ENCODE measurements at places on chromosomes 3 and 15.
A peak's percentile ranks its signal among the peaks of the same experiment; 100 is the strongest.

DNA sequence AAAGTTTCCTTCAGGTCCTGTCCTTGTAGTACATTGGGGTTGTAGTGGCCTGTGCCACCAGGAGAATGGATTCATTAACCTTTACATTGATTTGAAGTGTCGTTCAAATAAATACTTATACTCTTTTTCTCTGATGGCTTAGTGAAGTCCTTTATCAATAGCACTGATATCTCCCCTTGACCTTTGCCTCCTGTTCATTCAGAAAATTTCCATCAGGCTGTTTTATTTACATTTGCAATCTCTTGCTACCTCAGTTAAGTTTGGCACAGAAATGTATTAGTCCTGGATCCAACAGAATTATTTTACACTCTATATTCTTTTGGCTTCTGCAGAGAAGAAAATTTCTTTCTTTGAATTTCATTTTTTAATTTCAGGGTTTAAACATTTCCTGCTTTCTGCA is 497.0 kb downstream of the RBMS3 start:
- no peak for DNase-seq

DNA sequence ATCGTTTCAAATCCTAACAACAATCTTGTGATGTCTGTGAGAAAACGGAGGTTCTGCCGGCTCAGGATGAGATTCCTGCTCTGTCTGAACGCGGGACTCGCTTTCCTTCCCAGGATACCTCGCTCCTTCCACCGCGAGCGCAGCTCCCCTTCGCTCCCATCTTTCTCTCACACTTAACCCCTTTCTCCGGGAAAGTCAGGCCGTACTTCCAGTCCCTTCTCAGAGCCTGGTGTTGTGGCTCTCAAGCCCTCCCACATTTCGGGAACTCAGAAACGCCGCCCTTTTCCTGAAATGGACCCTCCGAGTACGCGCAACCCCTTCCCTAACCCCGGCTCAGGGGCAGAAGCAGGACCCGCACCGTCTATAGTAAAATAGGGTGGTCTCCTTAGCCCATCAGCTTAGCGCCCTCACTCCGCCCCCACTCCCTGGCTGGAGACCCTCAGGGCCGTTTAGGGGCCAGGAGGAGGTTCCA is 378 bp upstream of the FEM1B start:
- DNase-seq, result no peak

DNA sequence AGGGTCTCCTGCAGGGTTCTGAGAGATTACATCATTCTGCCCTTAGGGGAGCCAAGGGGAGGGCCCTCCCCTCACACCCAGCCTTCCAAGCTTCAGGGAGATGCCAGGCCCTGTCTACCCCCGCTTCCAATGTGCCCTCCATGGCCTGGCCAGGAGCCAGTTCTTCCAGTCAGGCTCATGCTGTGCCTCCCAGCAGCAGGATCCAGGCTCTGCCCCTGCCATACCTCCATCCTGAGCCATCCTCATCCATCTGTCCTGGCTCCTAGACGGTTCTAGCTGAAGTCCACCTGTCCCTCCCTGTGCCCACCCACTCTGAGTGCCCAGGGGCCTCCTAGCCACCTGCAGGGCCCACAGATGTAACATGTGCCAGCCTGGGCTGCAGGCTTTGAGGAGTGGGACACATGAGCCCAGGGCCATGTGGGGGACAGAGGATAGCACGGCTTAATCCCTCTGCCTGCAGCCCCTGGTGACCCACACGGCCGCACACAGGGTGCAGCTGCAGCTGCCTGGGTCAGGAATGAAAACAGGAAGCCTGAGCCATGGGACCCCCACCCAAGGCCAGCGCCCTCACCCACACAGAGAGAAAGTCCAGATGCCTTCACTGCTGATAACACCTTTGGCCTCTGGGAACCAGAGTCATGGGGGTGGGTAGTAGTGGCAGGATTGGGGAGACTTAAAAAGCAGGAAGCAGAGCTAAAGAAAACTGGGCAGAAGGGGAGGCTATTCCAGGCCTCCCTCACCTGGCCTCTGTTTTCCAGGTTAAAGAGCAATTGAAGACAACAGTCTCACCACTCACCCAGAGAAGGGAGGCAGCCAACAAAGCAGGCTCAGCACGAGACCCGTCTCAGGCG is 11.8 kb downstream of the PLCD1 start:
- DNase-seq, result no peak

DNA sequence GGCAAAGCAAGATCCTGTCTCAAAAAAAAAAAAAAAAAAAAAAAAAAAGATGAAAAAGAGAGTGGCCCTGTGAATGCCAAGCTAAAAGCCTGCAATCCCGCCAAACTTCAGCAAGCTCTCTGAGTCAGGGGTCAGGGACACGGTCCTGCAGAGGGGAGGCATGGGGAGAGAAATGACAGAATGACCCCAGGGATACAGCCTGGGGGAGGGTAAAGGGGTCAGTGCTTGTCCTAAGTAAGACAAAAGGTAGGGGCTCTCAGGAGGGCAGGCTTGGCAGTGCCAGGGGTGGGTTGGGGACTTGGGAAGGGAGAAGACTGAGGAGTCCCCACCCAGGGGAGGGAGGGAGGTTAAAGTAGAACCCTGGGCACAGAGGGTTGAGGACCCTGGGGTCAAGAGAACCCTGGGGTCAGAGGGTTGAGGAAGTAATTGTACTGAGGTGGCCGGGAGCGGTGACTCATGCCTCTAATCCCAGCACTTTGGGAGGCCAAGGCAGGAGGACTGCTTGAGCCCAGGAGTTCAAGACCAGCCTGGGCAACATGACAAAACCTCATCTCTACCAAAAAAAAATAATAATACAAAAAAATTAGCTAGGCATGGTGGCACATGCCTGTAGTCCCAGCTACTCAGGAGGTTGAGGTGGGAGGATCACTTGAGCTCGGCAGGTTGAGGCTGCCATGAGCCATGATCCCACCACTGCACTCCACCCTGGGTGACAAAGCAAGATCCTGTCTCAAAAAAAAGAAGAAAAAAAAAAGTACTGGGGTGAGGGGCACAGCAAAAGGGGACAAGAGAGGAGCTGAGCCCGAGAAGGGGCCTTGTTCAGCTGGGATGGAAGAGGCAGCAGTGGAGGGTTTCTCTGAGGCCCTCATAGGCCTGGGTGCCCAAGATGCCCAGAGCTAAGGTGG is 5.2 kb upstream of the SEMA3B start:
- no peak for DNase-seq

- DNase-seq, result peak; percentile 34
Measured at GRCh38 chr15:34582461-34583371, 735 bp downstream of the GOLGA8B start.

DNA sequence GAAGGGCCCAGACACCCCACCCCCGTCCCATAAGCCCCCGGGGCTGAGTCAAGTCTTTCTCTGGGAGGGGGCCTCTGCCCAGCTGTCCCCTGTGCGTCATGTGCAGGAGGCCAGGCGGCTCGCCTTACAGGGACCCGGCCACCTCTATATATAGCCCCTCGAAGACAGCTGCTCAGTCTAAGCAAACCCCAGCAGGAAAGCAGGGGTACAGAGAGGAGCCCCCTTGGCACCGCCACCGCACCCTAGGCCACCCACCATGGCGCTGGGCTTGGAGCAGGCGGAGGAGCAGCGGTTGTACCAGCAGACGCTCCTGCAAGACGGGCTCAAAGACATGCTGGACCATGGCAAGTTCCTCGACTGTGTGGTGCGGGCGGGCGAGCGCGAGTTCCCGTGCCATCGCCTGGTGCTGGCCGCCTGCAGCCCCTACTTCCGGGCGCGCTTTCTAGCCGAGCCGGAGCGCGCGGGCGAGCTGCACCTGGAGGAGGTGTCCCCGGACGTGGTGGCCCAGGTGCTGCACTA is at the start of gene KLHL40:
KLHL40 (plus strand) TSS at position 175 of the 519 bp plus-strand sequence; CDS start at position 257, 82 bp downstream.
- DNase-seq, result no peak

DNA sequence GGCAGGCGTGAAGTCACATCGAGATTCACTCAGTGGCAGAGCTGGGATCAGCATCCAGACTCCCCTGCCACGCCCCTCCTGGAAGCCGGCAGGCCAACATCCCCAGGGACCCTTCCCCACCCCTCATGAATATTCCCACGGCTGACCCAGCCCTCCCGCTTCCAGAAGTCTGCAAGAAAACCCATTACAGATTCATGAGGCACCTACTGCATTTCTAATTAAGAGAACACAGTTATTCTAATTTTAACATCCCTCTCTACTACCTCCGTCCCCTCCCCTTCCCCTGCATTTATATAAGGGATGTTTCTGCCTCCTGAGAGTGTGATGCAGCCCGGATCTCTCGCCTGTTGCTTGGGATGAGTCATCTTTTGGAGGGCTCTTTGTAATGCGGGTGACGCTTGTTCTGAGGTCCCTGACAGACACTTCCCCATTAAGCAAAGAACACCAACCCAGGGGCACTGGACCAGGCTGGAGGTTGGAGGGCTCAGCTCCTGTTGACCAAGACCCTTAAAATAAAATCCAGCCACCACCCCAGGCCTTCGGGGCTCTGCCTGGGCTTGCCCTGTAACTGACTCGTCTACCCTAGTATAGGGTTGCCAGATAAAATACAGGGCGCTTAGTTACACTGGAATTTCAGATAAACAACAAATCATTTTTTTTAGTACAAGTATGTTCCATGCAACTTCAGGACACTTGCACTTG is 118.7 kb downstream of the NUP210 start:
- peak; percentile 45 for DNase-seq

GRCh38 chr15:20356911-20357480 is 184.6 kb downstream of the GOLGA6L6 start:
- DNase-seq, result no peak

DNA sequence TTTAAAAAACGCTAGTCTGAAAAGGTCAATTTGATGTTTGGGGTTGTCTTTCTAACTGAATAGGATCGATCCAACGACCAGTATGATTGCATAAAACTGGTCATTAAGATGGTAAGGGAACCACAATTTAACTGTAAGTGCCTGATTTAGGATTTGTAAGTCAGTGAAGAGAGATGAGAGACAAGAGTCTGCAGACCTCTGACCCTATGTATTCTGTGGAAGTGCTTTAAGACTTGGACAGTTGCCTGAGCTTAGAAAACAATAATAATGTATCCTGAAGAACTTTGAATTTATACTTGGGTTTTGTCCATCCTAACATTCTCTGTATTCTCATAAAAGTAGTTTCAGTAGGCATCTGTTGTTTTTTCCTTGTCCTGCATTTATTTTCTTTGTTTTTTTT is 221.4 kb upstream of the SUCLG2 start:
- no peak for DNase-seq

DNA sequence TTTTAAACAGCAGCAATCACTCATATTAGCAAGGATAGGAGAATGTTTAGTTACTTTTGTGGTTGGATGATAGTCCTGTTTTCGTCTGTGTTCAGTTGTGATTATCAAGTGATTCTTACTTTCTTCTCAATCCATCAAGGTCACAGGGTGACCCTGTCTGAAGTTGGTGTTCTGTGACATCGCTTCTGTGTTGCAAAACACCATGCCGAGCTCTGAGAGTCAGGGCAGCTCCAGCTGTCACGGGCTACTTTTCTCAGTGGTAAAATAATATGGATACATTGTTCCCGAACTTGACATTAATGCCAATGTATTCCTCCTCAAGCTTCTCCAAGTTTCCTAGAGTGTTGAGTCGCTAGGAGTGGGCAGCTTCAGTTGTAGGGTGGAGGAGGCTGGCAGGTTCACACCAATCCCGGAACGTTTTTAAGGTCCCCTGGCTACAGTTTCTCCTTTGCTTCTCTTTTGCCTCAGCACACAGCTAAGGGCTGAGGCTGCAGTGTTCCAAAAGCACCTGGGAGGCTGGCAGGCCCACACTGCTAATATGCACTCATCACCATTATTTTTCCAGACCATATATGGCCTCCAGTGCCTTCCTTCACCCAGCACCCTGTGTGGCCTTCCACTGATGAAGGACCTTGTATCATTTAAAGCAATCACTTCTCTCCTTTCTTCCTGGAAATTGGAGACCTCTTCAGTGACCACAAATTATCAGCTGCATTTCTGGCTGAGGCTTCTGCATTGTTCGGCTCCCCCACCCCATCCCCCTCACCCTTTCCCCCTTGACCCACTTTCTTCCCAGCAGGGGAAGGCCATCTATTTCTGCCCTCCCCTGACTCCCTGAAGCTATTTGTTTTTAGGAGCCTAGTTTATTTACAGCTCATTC is 25.8 kb downstream of the COLQ start:
- no peak for DNase-seq

DNA sequence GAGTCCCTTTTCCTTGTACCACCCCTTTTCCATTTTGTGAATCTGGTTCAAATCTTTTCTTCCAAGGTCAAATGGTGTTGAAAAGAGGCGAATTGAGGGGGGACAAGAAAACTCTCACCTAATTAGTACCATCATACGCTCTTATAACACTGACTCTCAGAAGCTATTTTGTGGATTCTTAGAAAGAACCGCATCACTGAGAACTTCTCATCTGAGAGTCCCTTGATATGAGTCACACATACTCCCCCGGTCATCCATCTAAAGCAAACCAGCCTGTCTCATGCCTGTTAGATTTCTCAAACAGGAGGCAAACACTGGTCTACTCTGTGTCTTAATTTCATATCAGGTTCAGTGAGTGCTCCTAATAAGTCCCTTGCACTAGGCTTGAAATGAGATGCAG is 76.5 kb upstream of the SPRED1 start:
- peak; percentile 22 for DNase-seq

DNA sequence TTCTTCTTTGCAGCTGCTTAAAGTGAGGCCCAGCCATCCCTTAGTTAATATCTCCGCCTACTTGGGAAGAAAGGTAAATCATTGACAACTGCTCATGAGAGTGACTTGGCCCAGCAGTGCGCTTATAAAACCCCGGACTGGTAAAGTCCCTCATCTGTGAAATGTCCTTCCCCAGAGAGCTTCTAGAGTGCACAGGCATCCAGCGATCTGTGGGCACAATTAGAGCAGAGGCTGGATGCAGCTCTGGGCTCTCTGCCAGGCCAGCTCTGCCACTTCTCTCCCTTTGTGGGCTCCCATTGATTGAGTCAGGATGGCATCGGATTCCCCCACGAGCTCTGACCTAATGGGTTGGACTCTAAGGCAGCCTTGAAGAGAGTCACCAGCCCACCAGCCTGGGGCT is 219.0 kb upstream of the LINGO1 start:
- no peak for DNase-seq

GRCh38 chr15:92901995-92902394 is 1.9 kb downstream of the CHD2 start:
- DNase-seq, result no peak

DNA sequence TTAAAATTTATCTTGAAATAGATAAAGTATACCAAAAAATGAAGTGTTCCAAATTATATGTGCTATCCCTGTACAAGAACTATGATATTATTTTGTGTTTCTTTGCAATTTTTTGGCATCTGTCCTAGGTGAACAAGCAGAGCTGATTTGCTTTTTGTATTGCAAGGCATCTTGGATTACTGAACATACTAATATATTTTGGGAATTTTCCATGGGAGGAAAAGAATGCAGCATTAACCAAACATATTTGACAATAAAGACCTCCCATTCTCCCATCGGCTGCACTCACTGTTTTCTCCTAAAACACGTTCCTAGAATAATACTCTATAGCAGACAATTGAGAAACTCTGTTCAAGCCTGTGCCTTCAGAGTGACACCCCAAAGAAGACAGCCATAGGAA is 265.1 kb upstream of the ALCAM start:
- no peak for DNase-seq

Measured in foreskin keratinocyte (primary cell).